ENCODE measurements at places on chromosomes 3 and 15. TPM values are rescaled to one million over a fixed set of nuclear protein-coding genes. Genes with fewer than 3 reads are reported as not detected.

- DNase-seq, result no peak
Observed at GRCh38 chr15:94110476-94111130, 120.8 kb upstream of the MCTP2 start.

- no peak for DNase-seq
Observed at GRCh38 chr15:81351651-81352050, 22.4 kb downstream of the TMC3 start.

DNA sequence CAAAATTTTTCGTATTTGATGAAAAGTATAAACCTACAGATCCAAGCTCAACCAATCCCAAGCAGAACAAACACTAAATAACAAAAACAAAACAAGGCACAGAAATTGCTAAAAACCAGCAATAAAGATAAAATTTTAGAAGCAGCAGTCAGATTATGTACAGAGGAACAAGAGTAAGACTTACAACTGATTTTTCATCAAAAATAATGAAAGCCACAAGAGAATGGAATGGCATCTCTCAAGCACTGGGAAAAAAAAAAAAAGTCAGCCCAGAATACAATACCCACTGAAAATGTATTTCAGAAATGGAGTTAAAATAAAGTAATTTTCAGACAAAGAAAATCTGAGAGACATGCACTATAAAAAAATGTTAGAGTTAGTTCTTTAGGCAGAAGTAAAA is 27.0 kb downstream of the GPR156 start:
- no peak for DNase-seq

GRCh38 chr3:149403443-149403842 is 26.0 kb upstream of the TM4SF1 start:
- DNase-seq, result no peak

GRCh38 chr15:42118650-42119445 is 24.5 kb upstream of the PLA2G4D start:
- DNase-seq, result no peak

DNA sequence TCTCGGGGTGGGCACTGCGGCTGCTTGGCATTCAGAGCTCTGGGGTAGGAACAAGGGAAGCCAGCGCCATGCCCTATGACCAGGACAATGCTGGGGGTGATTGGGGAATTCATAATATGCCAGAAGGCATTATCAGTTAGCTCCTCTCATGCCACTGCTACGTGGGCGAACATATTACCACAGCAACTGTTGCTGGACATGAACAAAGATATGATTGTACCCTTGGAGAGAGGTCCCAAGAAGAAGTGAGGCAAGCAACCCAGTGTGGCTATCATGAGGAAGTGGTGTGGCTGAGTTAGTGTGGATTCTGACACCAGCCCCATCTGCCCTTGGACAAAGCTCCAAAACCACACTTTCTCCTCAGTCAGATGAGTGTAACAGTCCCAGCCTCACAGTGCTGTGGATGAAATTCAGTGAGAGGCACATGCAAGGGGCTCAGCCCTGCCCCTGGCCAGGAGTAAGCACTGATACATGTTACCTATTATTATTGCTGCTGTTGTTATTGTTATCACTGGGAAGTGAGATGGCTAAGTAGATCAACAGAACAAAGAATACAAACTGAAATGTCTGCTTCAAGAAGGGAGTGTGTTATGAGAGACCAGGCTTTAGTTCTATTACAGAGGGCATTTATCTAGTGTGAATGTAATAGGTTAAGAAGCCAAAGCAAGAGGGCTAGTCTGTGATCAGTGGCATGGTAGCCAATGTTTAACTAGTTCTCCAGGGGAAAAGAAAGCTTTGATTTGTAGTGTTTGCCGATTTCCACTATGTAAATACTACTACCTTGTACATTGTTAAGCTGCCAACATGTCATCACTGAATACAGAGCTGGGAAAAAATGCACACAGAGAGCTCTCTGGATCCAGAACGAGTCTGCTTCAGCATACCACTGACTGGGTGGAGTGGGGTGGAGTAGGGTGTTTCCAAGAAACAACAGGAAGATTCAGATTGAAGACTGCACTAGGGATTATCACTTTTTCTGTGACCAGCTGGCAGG is 222.3 kb upstream of the EIF1B start:
- peak; percentile 11 for DNase-seq

DNA sequence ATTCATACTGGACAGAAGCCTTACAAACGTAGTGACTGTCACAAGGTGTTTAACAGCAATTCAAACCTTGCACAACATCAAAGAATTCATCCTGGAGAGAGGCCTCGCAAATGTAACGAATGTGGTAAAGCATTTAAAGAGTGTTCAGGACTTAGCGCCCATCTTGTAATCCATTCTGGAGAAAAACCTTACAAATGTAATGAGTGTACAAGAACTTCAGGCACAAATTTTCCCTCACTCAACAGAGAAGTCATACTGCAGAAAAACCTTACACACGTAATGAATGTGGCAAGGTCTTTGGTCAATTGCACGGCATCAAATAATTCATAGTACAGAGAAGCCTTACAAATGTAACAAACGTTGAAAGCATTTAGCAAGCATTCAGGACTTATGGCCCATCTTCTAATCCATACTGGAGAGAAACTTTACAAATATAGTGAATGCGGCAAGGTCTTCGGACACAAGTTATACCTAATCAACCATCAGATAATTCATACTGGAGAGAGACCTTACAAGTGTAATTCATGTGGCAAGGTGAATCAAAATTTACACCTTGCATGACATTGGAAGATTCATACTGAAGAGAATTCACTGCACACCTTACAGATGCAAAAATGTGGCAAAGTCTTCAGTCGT is 27.5 kb downstream of the SPCS1 start:
- DNase-seq, result no peak

GRCh38 chr15:66931768-66932633 is 133.4 kb upstream of the SMAD3 start:
- peak; percentile 85 for DNase-seq

- no peak for DNase-seq
Observed at GRCh38 chr3:45922950-45923590, 20.2 kb upstream of the CXCR6 start.

DNA sequence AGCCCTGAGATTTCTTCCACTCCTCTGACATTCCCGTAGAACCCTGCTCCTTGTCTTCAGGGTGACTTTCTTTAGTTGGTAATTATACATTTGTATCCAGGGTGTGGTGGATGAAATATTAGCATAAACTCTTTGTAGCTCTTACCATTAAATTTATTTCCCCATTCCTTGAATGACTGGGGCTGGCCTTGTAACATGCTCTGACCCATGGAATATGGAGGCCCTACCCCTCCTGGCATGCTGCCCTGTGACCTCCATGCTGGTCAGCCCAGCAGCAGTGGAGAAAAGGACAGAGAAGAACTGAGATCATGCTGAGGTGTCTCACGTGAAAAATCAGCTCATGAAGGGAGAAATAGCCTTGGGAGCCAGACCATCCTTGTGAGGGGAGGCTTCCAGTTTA is 96.1 kb upstream of the PROK2 start:
- no peak for DNase-seq

GRCh38 chr15:39625451-39625850 is 44.6 kb downstream of the THBS1 start:
- DNase-seq, result no peak

GRCh38 chr3:64355401-64355807 is 130.1 kb upstream of the PRICKLE2 start:
- DNase-seq, result no peak

- no peak for DNase-seq
Observed at GRCh38 chr3:169410430-169410829, 253.1 kb downstream of the MECOM start.

- no peak for DNase-seq
Observed at GRCh38 chr15:42724276-42724675, 12.7 kb downstream of the CDAN1 start.

- no peak for DNase-seq
Observed at GRCh38 chr3:115834068-115834467, 210.8 kb downstream of the GAP43 start.

- no peak for DNase-seq
Observed at GRCh38 chr3:16510620-16511319, 2.7 kb downstream of the RFTN1 start.

- no peak for DNase-seq
Observed at GRCh38 chr3:105862217-105862616, 6.6 kb downstream of the CBLB start.

DNA sequence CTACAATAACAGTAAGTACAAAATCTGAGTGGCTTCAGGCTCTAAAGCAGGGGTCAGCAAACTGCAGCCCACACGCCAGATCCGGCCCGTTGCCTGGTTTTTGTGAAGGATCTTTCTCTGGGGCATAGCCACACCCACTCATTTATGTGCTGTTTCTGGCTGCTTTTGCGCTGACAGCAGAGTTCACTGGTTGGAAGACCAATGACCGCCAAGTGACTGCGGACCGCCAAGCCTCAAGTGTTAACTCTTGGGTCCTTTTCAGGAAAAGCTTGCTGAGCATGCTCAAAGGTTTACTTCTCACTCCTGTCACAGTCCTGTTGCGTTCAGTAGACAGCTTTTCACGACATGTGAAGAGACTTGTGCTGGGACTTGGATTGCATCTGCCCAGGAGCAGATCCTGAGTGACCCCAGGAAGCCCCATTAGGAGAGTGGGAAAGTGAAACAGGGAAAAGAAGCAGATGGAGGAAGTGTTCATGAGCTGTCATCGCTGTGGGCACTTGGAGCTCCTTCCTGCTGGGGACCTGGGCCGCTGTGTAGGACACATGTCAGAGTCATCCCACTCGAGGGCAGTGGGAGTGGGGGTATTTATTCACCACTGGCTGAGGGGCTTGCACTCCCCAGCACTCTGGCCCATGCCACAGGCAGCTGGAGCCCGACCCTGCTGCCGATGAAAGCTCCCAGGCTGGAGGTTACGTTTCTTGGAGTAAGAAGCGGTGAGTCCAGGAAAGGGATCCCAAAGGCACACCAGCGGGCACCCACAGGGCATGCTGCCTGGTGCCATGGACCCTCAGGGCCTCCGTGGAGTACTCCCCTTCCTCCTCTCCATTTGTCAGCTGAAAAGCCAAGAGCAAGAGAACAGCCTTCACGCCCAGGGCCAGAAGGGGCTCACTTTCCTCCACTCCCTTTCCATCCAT is 249.1 kb downstream of the PLCL2 start:
- peak; percentile 15 for DNase-seq

DNA sequence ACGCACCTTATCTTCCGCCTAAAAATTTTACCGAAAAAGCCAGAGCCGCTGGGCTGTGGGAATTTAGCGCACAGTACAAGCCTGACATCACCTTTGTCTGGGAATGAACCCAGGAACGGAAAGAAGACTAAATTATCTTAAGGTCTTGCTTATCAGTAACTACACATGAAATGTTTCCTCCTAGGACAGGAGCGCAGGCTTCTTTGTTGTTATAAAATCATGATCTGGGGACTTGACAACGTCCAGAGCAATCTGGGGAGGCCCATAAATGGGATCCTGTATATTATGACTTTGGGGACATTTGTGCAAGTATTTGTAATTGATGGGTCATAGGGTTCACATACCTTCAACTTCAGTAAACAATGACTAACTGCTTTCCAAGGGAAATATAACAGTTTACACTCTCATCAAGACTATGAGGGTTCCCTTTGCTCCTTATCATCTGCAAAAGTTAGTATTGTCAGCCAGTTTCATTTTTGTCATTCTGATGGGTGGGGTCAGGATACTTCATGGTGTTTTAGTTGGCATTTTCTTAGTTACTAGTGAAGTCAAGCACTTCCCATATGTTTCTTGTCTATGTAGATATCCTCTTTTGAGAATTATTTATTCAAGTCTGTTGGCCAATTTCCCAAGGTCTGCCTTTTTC is 213.9 kb upstream of the PFN2 start:
- DNase-seq, result no peak

DNA sequence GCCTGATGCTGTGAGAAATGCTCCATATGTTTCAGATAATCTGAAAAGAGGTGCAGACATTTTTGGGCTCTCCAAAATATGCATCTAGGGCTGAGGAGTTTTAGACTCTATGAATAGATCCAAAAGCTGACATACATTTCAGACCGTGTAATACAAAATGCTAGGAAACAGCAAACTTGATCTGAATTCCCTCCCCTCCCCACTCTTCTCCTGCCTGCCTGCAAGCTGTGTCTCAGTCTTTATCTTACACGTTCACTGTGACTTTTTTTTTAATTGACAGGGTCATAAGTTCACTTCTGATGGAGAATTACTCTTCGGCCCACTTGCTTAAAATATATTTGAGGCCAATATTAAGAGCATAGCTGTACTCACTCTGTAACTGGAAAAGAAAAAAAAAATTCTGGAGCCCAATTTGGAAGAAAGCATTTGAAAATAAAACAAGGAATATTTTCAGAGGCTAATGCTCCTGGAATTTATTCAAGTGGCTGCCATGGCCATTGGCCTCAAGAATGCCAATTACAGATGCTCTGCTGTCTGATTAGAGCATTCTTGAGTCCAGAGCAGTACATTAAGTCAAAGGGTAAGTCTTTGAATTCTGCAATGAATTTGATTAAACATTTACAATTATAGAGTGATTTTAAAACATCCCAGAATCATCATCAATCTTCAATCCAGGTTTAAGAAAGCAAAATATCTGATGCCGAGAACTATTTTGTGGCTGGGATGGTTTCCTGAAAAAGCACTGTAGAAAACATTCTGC is 146.2 kb upstream of the SEMA6D start:
- no peak for DNase-seq

DNA sequence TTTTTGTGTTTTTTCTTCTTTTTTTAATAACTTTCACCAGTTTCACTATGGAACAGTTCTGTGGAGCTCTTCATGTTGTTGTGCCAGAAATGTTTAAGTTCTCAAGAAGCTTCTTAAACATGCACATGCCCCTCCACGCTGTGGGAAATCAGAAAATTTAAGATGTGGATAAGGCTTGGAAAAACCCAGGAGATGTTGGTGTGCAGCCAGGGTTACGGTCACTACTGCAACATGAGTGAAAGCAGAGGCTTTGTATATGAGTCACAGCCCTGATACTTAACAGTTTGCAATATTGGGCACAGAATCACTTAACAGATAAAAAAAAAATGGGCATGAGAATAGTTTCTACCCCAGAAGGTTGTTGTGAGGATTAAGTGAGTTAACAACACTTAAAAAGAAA is 399.9 kb downstream of the LRTM1 start:
- peak; percentile 74 for DNase-seq

DNA sequence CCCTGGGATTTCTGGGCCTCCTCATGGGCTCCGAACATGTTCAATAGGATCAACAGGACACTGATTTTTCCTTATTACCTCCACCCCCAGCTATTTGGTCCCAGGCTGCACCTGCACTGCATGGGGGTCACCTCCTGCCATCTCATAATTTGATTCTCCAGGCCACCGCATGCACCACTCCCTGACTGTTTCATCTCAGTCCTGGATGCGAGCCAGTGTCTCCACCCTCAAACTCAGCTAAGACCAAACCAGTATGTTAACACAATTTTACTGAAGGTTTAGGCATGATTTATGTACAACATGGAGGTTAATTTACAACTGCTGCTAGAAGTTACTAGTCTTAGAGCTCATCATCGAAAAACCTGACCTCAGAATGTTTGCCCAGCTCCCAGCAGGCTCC is 249.5 kb downstream of the UACA start:
- DNase-seq, result no peak

The SCAANT1 gene
- not detected for total RNA-seq

The REC114 gene
- not detected for total RNA-seq

The FBXL22 gene
- not detected for total RNA-seq

The CCR3 gene
- total RNA-seq, result not detected

The USP4 gene
- 30.3 TPM for total RNA-seq

The DPPA4 gene
- total RNA-seq, result not detected

The SPTBN5 gene
- 2.4 TPM for total RNA-seq

The GOLGA6A gene
- not detected for total RNA-seq

The CFAP44 gene
- total RNA-seq, result 0.23 TPM

The EPHB3 gene
- 8.7 TPM for total RNA-seq

The NR2E3 gene
- not detected for total RNA-seq

The TKT gene
- 707 TPM for total RNA-seq

The LRTM1 gene
- not detected for total RNA-seq

All from MG63 (cell line).